ENCODE measurements at places on chromosomes 3 and 15.

DNA sequence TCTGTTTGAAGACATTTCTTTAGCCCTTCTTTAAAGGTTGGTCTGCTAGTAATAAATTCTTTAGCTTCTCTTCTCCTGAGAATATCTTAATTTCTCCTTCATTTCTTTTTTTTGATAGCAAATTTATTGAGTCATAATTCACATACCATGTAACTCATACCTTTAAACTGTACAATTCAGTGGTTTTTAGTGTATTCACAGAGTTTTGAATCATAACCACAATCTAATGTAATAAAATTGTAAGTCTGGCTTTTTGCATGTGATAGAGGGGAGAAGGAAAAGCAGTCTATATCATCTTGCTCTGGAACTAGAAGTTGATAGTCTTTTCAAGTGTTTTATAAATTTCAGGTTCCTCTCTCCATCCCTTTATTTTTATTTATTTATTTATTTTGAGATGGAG lies 81.3 kb downstream of the APBA2 start:
- no peak for DNase-seq

DNA sequence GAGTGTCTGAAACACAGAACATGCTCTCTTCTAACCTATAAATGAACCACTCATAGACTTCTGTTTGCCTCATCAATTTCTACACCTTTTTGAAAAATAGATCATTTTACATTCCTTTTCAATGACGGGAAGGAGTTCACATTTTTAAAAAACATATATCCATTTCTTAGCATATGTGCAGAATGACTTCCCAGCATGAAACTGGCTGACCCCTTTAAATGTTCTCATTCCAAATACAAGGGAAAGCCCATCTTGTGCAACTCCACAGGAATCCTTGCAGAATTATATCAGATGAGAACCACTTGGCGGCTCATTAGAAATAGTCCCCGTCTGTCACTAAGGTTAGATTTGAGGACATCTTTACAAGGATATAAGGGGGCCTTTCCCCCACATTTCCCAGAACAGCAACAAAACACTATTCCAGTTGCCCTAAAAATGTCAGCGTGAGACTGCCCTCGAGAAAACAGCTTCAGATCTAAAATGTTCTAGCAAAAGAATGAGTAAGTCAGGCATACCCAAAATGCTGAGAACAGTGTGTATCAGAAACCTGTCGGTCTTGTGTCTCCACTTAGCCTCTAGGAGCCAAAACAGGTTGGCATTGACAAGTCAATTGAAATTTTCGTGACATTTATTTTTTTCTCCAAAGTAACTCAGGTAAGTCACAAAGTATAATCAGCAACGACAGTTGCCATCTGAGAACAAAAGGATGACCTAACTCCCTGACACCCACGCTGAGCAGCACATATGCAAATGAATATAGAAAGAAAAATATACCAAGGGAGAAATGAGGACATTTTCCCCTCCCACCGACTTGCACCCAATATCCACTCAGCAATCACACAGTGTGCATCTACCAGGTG lies 63.1 kb downstream of the FOXP1 start:
- DNase-seq: no peak

- no peak for DNase-seq
Measured at GRCh38 chr3:155890671-155891190, 20.3 kb downstream of the GMPS start.

GRCh38 chr15:20348291-20348899 lies 193.2 kb downstream of the GOLGA6L6 start:
- DNase-seq: peak; percentile 96

GRCh38 chr3:184085389-184085852 lies 11.4 kb upstream of the HTR3E start:
- DNase-seq: no peak

- no peak for DNase-seq
Measured at GRCh38 chr15:64544450-64544849, 84.1 kb downstream of the ZNF609 start.

GRCh38 chr3:14323401-14324223 lies 78.8 kb upstream of the SLC6A6 start:
- no peak for DNase-seq

GRCh38 chr3:61073566-61074165 lies 177.6 kb downstream of the FHIT start:
- DNase-seq: no peak

GRCh38 chr3:170056710-170057454 lies 19.1 kb downstream of the GPR160 start:
- DNase-seq: no peak

DNA sequence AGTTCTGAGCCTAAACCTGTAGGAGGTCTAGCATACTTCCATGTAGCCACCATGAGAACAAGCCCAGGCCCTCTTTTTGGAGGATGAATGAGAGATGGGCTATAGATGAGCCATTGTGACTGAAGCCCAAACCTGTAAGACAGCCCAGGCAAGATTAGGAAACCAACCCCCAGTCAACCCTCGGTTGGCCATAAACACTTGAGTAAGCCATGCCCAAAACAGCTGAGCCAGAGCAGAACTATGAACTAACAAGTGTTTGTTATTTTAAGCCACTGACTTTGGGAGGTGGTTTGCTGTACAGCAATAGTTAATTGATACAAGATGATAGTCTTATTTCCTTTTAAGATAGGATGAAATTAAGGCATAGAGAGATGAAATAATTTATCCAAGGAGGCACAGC lies 12.4 kb upstream of the CPNE4 start:
- no peak for DNase-seq

GRCh38 chr3:49914906-49915305 lies 11.2 kb upstream of the MST1R start:
- no peak for DNase-seq

- DNase-seq: no peak
Measured at GRCh38 chr3:104909198-104909597, 457.5 kb upstream of the ALCAM start.

DNA sequence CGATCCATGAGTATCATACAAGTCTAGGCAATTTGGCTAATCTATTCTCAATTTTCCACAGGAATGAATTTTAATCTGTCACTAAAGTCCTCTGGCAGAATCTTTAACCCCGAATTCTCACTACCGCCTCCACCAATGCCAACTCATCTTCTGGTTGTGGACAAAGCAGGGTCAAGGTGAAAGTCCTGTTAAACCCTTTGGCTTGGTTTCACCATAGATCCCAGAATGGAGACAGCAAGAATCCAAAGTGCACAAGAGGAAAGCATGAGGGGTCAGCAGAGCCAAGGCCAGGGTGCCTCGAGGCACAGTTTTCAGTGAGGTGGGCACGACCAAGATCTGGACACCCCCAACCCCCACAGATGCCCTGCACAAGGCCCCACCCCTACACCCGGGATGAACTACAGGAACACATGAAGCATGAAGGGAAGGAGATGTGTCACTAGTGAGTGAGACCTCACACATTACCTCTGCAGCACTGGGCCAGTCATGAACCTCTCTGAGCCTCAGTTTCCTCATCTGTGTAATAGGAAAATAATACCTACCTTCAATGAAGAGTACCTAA lies 466.2 kb downstream of the EPHB1 start:
- DNase-seq: peak; percentile 52

All from vagina (tissue), 2 donors.